ENCODE measurements at places on chromosomes 11 and 22. TPM values are rescaled to one million over a fixed set of nuclear protein-coding genes. Genes with fewer than 3 reads are reported as not detected.

DNA sequence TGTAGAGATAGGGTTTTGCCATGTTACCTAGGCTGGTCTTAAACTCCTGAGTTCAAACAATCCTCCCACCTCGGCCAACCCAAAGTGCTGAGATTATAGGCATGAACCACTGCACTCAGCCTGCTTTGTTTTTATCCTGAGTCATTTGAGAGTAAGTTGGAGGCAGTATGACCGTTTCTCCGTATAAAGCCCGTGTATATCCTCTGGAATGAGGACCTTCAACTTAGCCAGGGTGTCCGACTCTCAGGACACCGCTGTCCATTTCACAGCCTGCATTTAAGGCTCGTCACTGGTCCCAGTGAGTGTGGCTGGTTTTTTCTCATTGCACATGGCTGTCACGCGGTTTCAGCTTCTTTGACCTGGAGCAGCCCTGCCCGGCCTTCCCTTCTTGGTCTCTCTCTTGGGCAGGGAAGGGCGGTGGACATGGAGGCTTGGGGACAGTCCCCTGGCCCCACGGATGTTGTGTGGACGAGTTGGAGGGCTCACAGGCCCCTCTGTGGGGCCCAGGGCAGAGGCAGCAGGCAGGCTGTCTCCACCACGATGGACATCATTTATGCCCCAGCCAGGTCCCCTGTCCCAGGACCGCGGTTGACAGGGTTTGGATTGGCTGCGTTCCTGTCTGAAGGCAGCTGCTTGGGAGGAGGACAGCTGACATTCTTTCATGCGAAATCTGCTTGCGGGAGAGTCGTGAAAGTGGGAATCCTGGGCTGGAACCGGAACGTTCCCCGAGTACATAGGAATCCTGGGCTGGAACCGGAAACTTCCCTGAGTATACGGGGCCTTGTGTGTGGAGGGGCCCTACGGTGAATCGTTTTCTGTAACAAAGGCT, 93.3 kb downstream of the KCNQ1 start:
- no peak for DNase-seq

PKP3 gene
- total RNA-seq = 5.9 TPM

KRTAP5-9 gene
- not detected for total RNA-seq

ESAM gene
- total RNA-seq = 54.2 TPM

DNA sequence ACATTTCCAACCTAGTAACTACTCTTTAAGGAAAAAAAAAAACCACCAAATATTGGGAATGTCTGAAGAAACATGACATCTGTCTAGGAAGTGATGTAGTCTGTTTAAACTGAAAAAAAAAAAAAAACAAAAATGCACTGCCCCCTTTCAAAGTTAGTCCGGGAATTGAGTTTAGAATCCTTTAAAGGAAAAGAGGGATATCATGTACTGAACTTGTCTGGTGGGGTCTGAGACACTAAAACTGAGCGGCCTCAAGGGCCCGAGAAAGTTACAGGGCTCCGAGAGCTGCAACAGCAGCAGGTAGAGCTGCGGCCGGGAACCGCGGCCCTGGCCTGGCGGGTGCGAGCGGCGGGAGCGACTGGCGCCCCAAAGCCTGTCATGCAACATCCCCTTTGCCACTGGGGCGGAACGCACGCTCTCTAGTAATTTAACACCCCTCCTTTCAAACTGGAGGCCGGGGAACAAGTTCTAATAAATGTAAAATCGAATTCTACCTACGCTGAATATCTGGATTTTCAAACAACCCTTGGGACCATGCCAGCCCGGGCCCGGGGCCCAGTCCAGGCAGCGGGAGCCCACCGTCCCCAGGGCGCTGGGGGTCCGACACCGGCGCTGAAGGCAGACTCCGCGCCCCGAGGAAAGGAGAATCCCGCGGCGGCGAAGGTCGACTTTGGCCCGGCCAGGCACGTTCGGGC, 736 bp downstream of the RDX start:
- DNase-seq = no peak

DNA sequence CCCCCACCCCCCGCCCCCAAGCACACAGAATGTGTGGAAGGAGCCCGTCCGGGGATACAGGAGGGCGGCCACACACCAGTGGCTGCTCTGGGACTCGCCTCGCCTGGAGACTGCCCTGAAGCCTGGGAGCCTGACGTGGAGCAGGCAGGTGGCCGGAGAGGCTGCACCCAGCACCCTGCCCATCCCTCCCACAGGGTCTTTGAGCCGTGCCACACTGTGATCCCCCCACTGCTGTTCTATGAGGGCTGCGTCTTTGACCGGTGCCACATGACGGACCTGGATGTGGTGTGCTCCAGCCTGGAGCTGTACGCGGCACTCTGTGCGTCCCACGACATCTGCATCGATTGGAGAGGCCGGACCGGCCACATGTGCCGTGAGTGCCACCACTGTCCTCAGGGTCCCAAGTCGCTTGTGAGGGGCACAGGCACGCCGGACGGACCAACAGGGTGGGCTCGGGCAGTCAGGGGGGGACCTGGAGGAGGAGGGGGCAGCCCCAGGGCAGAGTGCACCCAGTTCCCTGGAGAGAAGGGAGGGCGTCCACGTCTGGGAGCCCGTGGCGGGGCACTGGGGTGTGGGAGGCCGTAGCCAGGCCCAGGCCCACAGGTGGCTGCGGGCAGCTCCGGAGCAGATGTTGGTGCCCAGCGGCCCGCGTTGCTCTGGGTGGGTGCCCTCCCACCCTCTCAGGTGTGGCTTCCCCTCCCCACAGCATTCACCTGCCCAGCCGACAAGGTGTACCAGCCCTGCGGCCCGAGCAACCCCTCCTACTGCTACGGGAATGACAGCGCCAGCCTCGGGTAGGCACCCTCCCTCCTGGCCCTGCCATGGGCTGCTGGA, 27.0 kb upstream of the MUC5B start:
- DNase-seq = no peak

- no peak for DNase-seq
Measured at GRCh38 chr11:114959953-114960505, 281.7 kb downstream of the NXPE2 start.

DNA sequence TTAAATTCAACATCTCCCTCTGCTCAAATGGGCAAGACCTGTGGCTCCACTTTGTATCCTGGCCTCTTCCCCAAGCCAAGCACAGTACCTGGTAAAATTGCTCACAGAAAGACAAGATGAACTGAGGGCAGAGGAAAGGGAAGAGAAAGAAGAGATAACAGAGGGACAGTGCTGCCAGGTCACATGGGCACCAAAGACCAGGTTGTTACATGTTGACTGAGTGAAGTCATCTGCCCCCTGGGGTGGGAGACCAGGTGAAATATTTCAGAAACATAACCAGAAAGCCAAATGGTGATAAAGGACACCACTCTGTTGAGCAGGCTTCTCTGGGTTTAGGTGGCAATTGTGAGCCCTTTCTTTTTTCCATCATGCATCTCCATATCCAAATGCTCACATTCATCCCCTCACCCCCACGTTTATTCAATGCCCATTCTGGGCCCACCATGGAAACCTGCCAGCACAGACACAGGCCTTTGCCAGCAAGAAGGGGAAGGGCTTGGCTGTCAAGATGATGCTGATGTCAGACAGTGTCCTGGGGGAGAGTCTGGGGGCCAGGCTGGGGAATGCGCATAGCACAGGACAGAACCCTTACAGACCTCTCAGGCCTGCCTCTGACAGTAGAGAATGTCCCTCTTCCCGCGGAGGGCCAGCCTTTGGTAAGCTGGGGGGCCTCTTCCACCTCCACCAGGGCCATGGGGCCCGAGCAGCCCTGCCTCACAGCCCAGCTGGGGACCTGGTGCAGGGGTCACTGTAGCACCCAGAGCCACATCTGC, 51.6 kb downstream of the DGCR2 start:
- DNase-seq = no peak

SLC22A24 gene
- not detected for total RNA-seq

DNA sequence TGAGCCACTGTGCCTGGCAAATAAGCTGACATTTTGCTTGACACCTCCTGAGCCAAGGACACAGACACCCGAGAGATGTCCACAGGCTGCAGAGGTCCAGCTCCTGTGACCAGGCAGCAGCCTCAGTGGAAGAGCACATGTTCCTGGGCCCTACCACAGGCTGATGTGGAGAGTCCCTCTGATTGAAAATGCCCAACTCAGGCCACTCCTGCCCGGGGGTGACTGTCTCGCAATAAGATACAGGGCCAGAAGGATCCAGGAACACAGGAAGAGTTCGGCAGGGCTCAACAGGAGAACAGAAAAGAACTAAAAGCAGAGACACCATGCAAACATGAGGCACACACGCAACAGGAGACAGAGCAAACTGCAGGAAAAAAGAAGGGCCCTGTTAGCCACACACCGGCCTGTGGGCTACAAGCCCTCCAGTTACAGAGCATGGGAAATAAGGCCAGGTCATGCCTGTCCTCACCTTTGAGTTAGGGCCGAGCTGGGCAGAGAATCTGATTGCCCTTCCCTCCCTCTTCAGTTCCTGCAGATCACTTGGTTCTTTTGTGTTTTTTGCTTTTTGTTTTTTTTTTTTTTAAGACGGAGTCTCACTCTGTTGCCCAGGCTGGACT, 28.3 kb upstream of the MALAT1 start:
- no peak for DNase-seq

- no peak for DNase-seq
Measured at GRCh38 chr11:120331301-120331996, 4.8 kb upstream of the ARHGEF12 start.

DNA sequence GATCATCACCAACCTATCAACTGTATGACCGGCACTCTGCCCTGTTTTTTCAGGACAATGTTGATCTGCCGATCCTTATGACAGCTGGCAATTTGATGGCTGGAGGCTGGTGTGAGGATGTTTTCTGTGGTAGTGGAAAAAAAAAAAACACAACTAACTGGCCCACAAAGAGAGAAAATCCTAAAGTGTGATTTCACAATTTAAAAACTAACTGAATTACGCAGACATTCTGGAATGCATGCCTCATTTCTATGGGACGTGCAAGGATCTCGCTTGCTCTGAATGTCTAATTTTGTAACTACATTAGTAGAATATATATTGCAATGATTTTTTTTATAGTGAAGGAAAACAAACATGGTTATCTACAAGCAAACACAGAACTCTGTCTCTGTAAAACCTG, 590.5 kb downstream of the ETS1 start:
- DNase-seq = no peak

DNA sequence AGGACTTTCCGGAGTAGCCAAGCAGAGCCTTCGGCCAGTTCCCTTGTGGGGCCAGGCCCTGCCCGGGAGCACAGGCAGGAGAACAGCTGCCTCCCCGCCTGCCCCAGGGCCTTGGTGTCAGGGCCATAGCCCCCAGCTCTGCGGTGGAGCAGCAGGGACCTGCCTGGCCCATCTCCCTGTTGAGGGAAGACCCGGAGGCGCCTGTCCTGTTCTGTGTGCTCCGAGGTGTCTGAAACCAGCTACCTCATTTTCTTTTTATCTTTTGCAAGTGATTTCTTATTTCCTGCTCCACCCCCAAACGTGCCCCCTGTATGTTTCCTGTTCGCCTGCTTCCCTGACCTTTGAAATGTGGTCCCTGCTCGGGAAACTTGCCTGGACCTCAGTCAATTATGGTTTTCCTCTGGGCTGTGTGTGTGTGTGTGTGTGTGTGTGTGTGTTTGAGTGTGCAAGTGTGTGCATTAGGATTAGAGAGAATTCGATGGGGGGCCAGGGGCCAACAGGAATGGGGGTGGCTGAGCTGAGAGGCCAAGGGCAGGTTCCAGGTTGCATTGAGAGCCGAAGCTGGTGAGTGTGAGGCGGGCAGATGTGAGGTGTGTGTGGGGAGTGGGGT, 19.1 kb downstream of the LRP5 start:
- no peak for DNase-seq

- DNase-seq = no peak
Measured at GRCh38 chr22:37163575-37164504, 14.1 kb upstream of the IL2RB start.

SPTBN2 gene
- total RNA-seq = 5.6 TPM

CSRP3 gene
- total RNA-seq = not detected

GRCh38 chr11:29224739-29225384, 792.0 kb downstream of the KCNA4 start:
- no peak for DNase-seq

- no peak for DNase-seq
Measured at GRCh38 chr11:76705826-76706225, 35.3 kb upstream of the LRRC32 start.

DNA sequence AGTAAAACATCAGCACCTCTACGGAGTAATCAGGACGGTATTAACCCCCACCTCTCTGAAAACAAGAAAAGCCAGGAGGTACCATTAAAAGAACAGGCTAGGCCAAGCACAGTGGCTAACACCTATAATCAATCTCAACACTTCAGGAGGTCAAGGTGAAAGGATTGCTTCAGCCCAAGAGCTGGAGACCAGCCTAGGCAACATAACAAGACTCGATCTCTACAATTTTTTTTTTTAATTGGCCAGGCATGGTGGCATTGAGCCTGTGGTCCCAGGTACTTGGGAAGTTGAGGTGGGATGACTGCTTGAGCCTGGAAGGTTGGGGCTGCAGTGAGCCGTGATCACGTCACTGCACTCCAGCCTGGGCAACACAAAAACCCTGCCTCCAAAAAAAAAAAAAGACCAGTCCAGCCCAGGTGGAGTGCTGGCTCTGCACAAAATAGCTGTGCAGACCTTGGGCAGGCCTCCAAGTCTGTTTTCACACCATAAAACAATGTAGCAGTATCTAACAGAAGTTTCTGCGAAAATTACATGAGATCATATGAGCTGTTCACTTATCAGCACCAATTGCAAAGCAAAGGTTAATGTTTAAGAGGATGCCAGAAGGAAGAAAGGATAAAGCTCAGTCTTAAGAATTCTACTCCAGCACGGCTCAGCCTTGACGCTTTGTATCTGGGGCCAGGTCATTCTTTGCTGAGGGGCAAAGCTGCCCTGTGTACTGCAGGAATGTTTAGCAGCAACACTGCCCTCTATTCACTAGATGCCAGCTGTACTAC, 14.8 kb downstream of the CHKA start:
- no peak for DNase-seq

TMEM191C gene
- total RNA-seq = 0.27 TPM

DNA sequence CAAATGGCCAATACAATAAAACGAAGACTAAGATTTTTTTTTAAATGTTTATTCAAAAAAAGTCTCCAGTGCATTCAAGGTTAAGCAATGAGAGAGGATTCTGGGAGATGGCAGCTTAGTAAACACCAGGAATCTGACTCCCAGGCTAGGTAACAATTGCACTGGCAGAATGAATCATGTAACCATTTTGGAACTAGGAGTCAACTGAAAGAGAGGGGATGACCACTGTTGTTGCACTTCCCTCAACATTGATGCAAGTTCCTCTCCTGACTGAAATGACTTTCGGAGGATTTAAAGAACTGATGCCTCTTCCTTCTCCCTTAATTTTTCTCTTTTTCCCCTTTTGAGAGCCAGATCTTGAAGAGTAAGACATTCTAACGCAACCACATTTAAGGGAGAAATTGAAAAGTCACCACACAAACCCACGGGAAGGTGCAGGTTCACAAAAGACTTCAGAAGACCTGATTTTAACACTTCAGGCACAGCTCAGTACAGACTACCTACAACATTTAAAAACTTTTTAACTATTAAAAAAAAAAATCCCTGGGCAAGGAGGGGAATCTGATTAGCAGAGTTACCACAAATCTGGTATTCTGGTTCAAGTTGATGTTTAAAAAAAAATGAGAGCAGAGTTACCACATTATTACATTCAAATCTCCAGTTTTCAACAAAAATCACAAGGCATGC, 56.8 kb downstream of the FCHSD2 start:
- DNase-seq = no peak
